ENCODE measurements at places on chromosomes 6 and 20. TPM values are rescaled to one million over a fixed set of nuclear protein-coding genes. Genes with fewer than 3 reads are reported as not detected.

ISM1 gene
- total RNA-seq, result 14.5 TPM

KIF25 gene
- total RNA-seq, result not detected

JPH2 gene
- 13.8 TPM for total RNA-seq

ANKEF1 gene
- 4.2 TPM for total RNA-seq

VARS1 gene
- 39.8 TPM for total RNA-seq

ID4 gene
- 27.7 TPM for total RNA-seq

SLC17A9 gene
- 2.5 TPM for total RNA-seq

KCNS1 gene
- not detected for total RNA-seq

POLH gene
- total RNA-seq, result 11.3 TPM

OR2H2 gene
- total RNA-seq, result not detected

- no peak overlapping the region for H3K4me3 ChIP-seq
- no peak overlapping the region for H3K27ac ChIP-seq
- DNase-seq, result no peak
- H3K4me1 ChIP-seq, result no peaks in the 10 kb centered on the region
Measured at GRCh38 chr6:16270178-16270794, 31.9 kb downstream of the GMPR start.

DNA sequence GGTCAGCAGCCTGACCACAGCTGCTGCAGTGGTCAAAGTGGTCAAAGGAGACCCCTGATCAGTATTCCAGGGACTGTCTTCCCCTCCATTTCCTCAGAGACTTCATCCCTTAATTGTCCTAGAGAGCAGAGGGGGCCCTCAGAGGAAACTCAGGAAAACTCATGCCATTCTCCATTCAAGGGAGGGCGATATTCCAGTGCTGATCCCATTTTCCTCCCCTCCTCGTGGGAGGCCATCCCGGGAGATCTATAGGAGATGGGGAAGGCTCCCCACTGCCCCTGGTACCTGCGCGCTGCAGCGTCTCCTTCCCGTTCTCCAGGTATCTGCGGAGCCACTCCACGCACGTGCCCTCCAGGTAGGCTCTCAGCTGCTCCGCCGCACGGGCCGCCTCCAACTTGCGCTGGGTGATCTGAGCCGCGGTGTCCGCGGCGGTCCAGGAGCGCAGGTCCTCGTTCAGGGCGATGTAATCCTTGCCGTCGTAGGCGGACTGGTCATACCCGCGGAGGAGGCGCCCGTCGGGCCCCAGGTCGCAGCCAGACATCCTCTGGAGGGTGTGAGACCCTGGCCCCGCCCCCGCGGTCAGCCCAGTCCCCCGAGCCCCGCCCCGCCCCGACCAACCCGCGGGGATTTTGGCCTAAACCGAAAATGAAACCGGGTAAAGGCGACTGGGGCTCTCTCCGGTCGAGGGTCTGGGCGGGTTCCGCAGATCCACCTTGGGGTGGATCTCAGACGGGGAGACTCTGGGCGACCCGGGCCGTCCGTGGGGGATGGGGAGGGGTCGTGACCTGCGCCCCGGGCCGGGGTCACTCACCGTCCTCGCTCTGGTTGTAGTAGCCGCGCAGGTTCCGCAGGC is 878 bp downstream of the HLA-C start:
- H3K36me3 ChIP-seq, result no peaks in the 10 kb centered on the region
- peak overlapping the region; percentile 85 for H3K27ac ChIP-seq
- no peaks in the 10 kb centered on the region for H3K27me3 ChIP-seq
- DNase-seq, result no peak
- peak overlapping the region; percentile 86 for H3K4me3 ChIP-seq

DNA sequence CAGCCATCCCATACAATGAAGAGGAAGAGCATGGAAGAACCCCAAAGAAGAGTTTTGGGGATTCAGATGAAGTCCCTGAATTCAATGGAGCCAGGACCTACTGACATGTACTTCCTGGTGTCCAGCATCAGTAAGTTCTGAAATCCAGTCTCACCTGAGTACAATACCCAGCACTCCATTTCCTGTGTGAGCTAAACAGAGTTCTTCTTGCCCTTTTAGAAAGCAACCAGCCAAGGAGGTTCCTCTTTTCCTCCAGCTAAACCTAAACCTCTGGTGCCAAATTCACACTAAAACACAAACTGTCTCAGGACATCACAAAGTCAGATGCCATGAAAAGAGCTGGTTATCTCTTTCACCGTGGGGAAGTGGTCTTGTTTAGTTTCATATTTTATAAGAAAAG is 71.5 kb downstream of the PKHD1 start:
- no peak for DNase-seq
- H3K36me3 ChIP-seq, result no peaks in the 10 kb centered on the region

DNA sequence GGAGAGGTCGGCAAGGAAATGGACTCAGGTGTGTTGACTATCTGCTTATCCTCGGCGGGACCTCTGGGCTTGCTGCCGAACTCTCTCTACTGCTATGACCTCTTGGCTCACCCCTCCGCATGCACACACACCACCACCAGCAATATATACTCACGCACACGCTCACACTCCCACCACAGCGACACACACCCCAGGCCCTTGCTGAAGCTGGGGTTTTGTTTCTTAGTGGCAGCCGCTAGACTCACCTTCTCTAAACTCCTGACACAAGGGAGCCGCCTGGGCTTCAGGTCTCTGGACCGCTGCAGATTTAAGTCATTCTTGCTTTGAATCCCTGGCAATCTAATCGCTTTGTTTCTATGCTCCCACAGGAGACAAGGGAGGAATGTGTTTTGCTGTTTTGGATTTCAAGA is 59.4 kb upstream of the BACH2 start:
- no peak overlapping the region for H3K27ac ChIP-seq
- DNase-seq, result no peak
- no peaks in the 10 kb centered on the region for H3K27me3 ChIP-seq
- H3K4me1 ChIP-seq, result no peaks in the 10 kb centered on the region

DNA sequence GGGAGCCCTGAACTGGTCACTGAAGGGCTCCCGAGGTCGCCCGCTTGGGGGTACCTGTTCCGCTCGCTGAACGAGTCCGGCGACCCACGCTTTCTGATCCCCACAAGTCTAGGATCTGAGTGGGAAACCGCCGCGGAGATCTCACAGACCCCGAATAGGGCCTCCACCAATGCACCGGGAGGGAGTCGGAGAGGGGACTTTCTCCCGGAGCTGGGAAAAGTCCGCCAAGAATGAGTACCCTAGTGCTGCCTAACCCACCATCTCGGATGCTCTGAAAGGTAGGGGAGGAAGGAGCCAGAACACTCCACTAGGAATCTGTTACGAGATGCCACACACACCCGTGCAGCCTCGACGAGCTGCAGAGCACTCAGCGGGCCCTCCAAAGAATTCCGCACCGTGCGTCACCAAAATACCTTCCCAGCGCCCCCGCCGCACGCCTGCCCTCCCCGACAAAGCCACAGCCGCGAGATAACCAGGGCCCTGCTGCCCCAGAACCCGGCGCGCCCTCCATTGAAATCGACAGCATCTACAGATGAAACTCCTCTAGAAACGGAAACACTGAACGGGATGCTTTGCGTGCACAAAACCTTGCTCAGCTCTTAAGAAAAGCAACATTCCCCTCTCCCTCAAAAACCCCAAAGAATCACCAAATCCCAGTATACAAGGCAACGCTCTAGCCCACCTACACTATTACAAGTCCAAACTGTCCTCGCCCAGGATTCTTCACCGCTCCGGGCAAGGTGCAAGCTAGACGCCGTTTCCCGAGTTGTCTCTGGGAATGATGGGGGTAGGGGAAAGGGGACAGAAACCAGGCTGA is 686 bp downstream of the COL12A1 start:
- no peaks in the 10 kb centered on the region for H3K36me3 ChIP-seq
- H3K27ac ChIP-seq, result peak overlapping the region; percentile 87
- H3K4me1 ChIP-seq, result peaks cover 54% of the 10 kb centered on the region
- H3K4me3 ChIP-seq, result peak overlapping the region; percentile 66

- H3K27me3 ChIP-seq, result no peaks in the 10 kb centered on the region
- no peak overlapping the region for H3K27ac ChIP-seq
- no peak for DNase-seq
- no peak overlapping the region for H3K4me3 ChIP-seq
Measured at GRCh38 chr6:138194287-138194686, 24.0 kb downstream of the PBOV1 start.

DNA sequence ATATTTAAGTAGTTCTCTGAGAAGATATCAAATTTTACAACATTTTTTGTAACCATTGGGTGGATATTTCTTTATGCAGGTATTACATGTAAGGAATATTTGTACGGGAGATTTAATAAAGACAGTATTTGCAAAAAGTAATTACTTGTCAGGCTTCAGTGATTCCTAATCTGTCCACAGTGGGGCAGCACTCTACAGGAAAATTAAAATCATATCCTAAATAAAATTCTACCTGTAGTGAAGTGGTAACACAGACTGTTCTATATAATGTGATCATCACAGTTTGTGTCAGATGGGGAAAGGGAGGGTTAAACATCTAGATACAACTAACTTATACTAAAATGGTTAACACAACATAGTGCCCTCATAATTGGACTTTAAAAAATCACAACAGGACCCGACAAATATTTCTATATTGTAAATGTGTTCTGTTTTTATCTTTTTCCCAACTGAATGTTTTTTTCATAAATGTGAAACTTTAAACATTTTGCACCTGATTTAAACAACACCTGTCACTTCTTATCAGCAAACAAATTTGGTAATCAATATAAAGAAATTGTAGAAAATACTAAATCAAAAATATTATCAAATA is 145.6 kb upstream of the MANEA start:
- no peaks in the 10 kb centered on the region for H3K36me3 ChIP-seq
- no peaks in the 10 kb centered on the region for H3K27me3 ChIP-seq
- H3K27ac ChIP-seq, result no peak overlapping the region

DNA sequence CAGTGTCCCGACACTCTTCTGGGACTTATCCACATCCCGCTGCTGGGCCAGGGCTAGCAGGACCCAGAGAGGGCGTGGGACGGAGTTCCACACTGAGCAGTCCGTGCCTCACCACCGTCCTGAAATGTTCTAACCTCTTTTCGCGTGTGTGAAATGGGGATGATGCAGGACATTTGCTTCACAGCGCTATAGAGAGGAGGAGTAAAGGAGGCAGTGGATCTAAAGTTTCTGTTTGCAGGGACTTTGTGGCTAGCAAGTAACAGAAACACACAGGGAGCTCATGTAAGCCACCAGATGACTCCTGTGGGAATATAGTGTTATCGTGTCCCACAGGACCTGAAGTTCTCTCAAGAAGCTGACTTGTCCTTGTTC is 634 bp downstream of the ITPA start:
- H3K27me3 ChIP-seq, result no peaks in the 10 kb centered on the region
- peaks cover 24% of the 10 kb centered on the region for H3K4me1 ChIP-seq
- no peaks in the 10 kb centered on the region for H3K36me3 ChIP-seq
- peak overlapping the region; percentile 66 for H3K4me3 ChIP-seq
- H3K27ac ChIP-seq, result peak overlapping the region; percentile 58

GRCh38 chr6:105867277-105867676 is 218.9 kb upstream of the PRDM1 start:
- no peak overlapping the region for H3K4me3 ChIP-seq
- no peak overlapping the region for H3K27ac ChIP-seq
- H3K4me1 ChIP-seq, result no peaks in the 10 kb centered on the region
- H3K36me3 ChIP-seq, result no peaks in the 10 kb centered on the region
- no peaks in the 10 kb centered on the region for H3K27me3 ChIP-seq

GRCh38 chr6:34384321-34385153 is 7.9 kb downstream of the NUDT3 start:
- peaks cover 60% of the 10 kb centered on the region for H3K4me1 ChIP-seq
- H3K36me3 ChIP-seq, result no peaks in the 10 kb centered on the region
- no peak overlapping the region for H3K4me3 ChIP-seq
- no peaks in the 10 kb centered on the region for H3K27me3 ChIP-seq

DNA sequence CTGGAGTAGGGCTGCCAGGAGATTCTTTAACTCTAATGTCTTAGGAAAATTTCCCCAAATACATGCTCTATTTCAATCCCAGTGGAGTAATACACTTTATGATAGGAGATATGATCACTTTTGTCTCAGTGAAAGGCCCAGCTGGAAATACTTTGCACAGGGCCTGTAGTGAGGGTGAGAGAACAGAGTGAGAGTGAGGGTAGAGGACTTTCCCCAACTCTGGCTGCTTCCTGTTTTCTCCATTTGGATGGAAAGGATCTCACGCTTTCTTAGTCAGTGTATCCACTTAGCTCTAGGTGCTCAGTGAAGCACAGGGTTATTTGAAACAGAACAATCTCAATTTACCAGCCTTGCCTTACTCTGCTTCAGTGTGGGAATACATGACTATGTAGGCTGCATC is 36.6 kb downstream of the FAM229B start:
- no peaks in the 10 kb centered on the region for H3K36me3 ChIP-seq
- H3K4me1 ChIP-seq, result no peaks in the 10 kb centered on the region
- no peak overlapping the region for H3K27ac ChIP-seq
- no peak for DNase-seq
- H3K4me3 ChIP-seq, result no peak overlapping the region

DNA sequence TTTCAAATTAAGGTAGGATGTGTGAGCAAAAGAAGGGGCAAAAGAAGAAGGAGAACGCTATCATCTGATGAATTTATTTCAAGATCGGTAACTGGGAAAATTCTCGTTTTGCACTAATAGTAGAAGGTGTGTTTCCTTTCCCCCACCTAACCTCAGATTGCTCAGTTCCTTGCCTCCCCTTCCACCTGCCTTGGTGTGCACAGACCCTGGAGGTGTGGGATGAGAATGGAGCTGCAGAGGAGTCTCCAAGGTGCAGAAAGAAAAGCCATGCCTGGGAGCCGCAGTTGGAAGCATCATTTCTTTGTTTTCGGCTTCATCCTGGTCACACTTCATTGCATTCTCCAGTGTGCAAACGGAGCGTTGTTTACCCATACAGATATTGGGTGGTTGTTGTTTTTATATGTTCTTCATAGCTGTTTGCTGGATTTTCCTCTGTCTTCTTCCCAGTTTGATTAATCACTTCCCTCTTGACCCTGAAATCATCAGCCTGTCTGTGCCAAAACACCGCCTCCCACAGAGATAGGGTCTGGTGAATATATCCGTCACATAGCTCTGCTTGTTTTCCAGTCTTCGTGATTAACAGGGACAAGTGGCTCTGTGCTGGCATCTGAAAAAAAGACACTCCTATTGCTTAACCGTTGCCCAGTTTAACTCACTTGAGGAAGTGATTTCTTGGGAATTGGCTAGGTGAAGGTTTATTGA is 40.2 kb upstream of the NEDD9 start:
- H3K36me3 ChIP-seq, result no peaks in the 10 kb centered on the region
- peaks cover 8% of the 10 kb centered on the region for H3K4me1 ChIP-seq
- no peak overlapping the region for H3K27ac ChIP-seq

GRCh38 chr6:90222008-90222407 is 74.6 kb downstream of the BACH2 start:
- peaks cover 26% of the 10 kb centered on the region for H3K4me1 ChIP-seq
- no peak overlapping the region for H3K27ac ChIP-seq
- H3K4me3 ChIP-seq, result no peak overlapping the region
- H3K27me3 ChIP-seq, result no peaks in the 10 kb centered on the region

- no peak overlapping the region for H3K4me3 ChIP-seq
- no peaks in the 10 kb centered on the region for H3K27me3 ChIP-seq
- no peak for DNase-seq
- H3K36me3 ChIP-seq, result no peaks in the 10 kb centered on the region
Measured at GRCh38 chr20:21173485-21173884, 47.6 kb downstream of the KIZ start.

GRCh38 chr6:44655412-44656342 is 268.2 kb downstream of the CDC5L start:
- H3K4me1 ChIP-seq, result no peaks in the 10 kb centered on the region
- no peaks in the 10 kb centered on the region for H3K36me3 ChIP-seq
- H3K27me3 ChIP-seq, result no peaks in the 10 kb centered on the region
- no peak overlapping the region for H3K4me3 ChIP-seq
- no peak for DNase-seq
- no peak overlapping the region for H3K27ac ChIP-seq

Data from vagina (tissue), 2 donors.